Left colon (tissue), 2 donors: ENCODE measurements at places on chromosomes 6 and 20. TPM values are rescaled to one million over a fixed set of nuclear protein-coding genes. Genes with fewer than 3 reads are reported as not detected.

ARMC2 gene
- 3.8 TPM for total RNA-seq

SFTA2 gene
- not detected for total RNA-seq

COL9A3 gene
- 2.8 TPM for total RNA-seq

MOG gene
- total RNA-seq = not detected

DNA sequence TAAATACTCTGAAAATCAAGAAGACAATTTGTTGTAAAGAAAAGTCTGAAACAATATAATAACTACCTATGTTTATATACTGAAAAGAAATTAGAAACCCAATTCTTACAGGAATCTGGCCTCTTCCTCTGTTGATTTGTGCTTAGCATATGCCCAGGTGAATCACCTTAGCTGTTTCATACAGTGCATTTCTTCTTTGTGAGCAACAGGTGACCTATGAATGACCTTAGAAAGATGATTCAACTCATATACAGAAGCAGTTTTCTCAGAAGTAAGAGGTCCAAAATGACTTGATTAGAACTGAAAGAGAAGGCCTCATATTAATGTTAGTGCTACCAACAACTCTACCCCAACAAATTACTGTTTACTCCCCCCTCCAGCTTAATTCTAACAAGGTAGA is 419.5 kb upstream of the ID4 start:
- DNase-seq = no peak

GRCh38 chr6:106608080-106608668 is 21.1 kb downstream of the RTN4IP1 start:
- DNase-seq = no peak
